Hematopoietic multipotent progenitor cell (in vitro differentiated cells): ENCODE measurements at places on chromosomes 5 and 9. TPM values are rescaled to one million over a fixed set of nuclear protein-coding genes. Genes with fewer than 3 reads are reported as not detected.

Gene LIFR
- total RNA-seq, result under 0.01 TPM

DNA sequence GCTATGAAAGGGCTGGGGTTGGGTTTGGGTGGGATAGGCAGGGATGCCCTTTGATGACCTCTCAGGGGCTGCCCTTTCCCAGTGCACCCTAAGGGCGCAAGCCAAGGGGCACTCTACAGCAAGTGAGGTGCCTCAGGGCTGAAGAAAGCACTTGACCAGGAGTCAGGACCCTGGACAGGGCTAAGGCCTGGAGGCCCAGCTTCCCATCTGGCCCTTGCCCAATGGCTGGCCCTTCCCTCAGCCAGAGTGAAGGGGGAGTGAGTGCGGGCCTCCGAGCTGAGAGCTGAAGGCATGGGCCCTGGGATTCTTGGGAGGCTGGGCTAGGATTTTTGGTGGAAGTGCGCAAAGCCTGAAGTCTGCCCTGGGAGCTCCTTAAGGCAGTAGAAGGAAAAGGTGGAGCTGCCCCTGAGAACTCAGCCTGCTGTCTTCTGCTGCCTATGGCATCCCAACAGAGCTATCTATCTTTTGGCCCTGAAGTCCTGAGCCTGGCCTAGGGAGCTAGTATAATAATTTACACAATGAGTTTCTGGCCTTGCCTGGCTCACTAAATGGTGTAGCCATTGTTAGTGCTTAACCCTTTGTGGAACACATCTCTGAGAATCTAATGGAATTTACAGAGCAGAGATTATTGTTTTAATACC, 16.4 kb downstream of the JADE2 start:
- no peak for DNase-seq

DNA sequence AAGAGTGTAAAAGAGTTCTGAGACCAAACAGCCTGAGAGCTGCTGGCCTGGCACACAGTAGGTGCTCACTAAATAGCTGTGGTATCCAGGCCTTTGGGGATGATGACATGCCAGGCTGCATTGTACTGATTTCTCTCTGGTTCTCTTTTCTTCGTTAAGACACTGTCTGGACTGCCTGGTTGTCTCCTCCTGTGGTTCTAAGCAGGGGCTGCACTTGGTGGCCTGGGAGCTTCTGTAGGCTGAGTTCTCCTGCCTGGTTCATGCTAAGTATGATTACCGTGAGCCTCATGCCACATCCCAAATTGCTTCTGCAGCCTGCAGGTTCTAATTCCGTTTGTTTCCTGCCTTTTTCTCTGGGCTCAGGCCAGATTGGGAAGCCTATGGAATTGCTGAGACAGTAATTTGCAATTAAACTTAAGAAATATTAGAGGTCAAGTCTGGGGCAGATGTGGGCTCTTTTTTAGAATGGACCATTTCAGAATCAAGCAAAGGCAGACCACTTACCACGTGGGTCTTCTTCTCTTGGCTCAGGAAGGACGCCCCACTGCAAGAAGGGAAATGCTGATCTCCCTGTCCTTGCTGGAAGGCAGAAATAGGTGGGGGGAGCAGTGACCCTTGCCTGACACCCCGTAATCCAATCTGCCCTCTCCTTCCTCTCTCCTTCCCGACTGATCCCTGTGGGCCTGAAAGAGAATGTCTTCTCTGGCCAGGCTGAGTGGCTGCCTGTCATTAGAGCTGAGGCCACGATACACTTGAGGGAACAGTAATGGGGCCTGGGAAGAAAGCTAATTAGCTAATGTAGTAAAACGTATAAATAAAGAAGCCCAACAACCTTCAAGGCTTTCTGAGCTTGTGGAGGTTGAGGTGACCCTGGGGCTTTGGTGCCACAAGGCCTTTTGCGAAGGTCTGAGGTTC, 21.9 kb upstream of the BOD1 start:
- DNase-seq, result no peak

Gene FAXDC2
- total RNA-seq, result 9.4 TPM

GRCh38 chr9:4973902-4974301, 11.2 kb upstream of the JAK2 start:
- no peak for DNase-seq

Gene PIP5KL1
- 0.27 TPM for total RNA-seq

Gene AQP7
- total RNA-seq, result not detected

- no peak for DNase-seq
Observed at GRCh38 chr9:132587592-132587955, 5.2 kb downstream of the BARHL1 start.

- DNase-seq, result no peak
Observed at GRCh38 chr5:65874241-65874640, 52.1 kb upstream of the ERBIN start.

GRCh38 chr5:39219437-39219836, at the start of gene FYB1:
TSS of gene FYB1 (minus strand) at chr5:39219563. CDS start at chr5:39202960, 16,603 bp downstream.
- peak; percentile 58 for DNase-seq

Gene ZFP2
- total RNA-seq, result 0.27 TPM
